ENCODE measurements at places on chromosomes 1 and 21. TPM values are rescaled to one million over a fixed set of nuclear protein-coding genes. Genes with fewer than 3 reads are reported as not detected.

The LDLRAD1 gene
- not detected for total RNA-seq

The CCDC185 gene
- total RNA-seq, result not detected

The PTTG1IP gene
- total RNA-seq, result 256 TPM

The PAQR7 gene
- 16.9 TPM for total RNA-seq

The C1orf74 gene
- total RNA-seq, result 1.9 TPM

The DIRAS3 gene
- total RNA-seq, result 0.13 TPM

The SRM gene
- 17.2 TPM for total RNA-seq

The SLC6A9 gene
- 0.13 TPM for total RNA-seq

The HES4 gene
- 54.1 TPM for total RNA-seq

The URB1 gene
- 13.5 TPM for total RNA-seq

The NHLH2 gene
- not detected for total RNA-seq

The SCAMP3 gene
- 46.4 TPM for total RNA-seq

The RAD54L gene
- total RNA-seq, result 2.0 TPM

The GBP4 gene
- 2.3 TPM for total RNA-seq

The OR2M2 gene
- not detected for total RNA-seq

The YOD1 gene
- 5.8 TPM for total RNA-seq

The NBPF20 gene
- 1.8 TPM for total RNA-seq

The PTPN22 gene
- 0.26 TPM for total RNA-seq

The FABP3 gene
- total RNA-seq, result 1.3 TPM

The MX2 gene
- total RNA-seq, result 0.51 TPM

The CCDC190 gene
- total RNA-seq, result not detected

The PROK1 gene
- not detected for total RNA-seq

The DNALI1 gene
- 0.26 TPM for total RNA-seq

The PDE4B gene
- total RNA-seq, result 173 TPM

The CFHR3 gene
- total RNA-seq, result not detected

The GUCA2A gene
- not detected for total RNA-seq

The BTBD8 gene
- 2.3 TPM for total RNA-seq

The ANKRD65 gene
- total RNA-seq, result 0.25 TPM

The COL6A2 gene
- 46.0 TPM for total RNA-seq

All from dermis microvascular lymphatic vessel endothelial cell (primary cell).